ENCODE measurements at places on chromosomes 7 and 10.

DNA sequence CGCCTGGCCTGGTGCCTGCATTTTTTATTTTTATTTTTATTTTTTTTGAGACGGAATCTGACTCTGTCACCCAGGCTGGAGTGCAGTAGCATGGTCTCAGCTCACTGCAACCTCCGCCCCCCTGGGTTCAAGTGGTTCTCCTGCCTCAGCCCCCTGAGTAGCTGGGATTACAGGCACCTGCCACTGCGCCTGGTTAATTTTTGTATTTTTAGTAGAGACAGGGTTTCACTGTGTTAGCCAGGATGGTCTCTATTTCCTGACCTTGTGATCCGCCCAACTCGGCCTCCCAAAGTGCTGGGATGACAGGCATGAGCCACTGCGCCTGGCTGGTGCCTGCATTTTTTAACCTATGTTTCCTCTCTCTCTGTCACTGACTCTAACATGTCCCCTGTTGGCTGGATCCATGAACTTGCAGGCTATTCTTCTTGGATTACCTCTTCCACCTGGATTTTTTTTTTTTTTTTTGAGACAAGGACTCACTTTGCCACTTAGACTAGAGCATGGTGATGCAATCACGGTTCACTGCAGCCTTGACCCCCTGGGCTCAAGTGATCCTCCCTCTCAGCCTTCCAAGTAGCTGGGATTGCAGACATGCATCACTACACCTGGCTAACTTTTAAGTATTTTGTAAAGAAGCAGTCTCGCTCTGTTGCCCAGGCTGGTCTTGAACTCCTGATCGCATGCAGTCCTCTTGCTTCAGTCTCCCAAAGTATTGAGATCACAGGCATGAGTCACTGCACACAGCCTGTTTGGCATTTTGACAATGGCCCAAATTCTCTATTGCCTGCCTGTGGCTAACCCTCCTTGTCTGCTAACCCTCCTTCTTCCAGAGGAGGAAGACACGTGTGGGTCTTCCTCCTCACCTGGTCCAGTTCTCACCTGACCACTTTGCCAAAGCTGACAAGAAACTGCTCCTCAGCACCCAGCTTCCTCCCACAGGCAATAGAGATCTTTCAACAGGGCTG lies 23.0 kb upstream of the PRPF18 start:
- DNase-seq: no peak

DNA sequence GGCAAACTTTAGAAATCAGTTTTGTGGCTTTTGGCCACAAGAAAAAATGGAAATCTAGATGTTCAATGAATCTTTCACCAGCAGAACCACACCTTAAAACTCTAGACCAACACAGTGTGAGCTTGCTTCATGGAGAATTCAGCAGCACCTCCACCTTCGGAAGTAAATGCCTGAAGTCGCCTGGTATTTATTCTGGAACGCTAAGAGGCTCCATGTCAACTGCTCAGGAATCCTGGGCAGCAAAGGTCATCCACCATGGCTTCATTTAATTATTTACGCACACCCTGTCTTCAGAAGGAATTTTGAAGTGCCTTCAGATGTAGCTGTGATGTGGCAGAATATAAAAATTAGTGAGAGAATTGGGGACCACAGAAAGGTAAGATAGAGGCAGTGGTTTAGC lies 167.7 kb downstream of the GFRA1 start:
- no peak for DNase-seq

GRCh38 chr10:110641256-110641655 lies 2.9 kb upstream of the RBM20 start:
- DNase-seq: no peak

GRCh38 chr7:16293669-16294425 lies 127.5 kb downstream of the CRPPA start:
- no peak for DNase-seq

DNA sequence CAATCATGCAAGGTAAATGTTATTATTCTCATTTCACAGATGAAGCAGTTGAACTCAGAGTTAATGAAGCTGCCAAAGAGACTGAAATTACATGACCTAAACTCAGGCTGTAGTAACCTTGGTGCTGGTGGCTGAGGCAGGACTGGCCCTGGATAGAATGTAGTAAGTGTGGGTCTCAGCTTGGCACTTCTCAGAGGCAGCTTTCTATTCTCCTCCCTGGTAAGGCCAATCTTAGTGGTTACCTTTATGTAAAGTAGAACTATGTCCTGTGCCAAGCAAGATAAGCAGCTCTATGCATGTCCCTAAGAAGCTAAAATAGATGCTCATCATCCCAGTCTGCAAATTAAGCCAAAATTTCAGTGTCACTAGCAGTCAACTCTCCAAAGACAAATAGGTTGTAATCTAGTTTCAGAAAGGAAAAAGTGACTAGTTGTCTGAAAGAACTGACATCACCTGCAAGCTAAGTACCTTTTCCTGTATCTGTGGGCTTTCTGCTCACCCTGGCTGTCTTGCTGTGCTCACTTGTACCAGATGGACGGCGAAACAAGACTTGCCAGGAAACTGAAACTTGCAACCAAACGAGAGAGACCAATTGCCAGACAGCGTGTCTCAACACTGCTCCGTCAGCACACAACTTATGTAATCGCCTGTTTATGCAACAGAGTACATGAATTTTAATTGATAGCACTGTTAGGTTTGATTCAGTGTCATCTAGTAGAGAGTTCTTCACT lies 43.7 kb downstream of the CH25H start:
- DNase-seq: no peak

GRCh38 chr7:4079956-4080355 lies 602.1 kb upstream of the FOXK1 start:
- no peak for DNase-seq

GRCh38 chr7:601595-602340 lies 82.1 kb upstream of the PDGFA start:
- no peak for DNase-seq

DNA sequence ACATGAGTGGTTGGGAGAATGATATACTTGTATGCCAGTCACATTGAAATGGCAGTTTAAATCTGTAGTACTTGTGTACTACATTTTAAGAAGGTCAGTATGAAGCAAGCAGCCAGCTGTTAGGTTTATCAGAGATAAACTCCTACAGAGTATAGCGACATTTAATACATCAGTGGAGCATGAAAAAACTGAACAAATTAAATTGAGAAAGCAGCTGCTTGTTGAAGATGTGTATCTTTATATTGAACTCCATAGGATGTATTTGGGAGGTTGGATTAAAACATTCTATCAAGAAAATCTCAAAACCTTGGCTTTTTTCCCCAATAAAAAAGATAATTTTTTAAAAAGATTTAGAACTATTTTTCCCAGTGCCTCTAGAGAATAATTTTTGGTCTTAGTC lies 47.8 kb downstream of the PHF14 start:
- DNase-seq: no peak

GRCh38 chr10:116486770-116487448 lies 58.8 kb upstream of the PNLIP start:
- DNase-seq: no peak

DNA sequence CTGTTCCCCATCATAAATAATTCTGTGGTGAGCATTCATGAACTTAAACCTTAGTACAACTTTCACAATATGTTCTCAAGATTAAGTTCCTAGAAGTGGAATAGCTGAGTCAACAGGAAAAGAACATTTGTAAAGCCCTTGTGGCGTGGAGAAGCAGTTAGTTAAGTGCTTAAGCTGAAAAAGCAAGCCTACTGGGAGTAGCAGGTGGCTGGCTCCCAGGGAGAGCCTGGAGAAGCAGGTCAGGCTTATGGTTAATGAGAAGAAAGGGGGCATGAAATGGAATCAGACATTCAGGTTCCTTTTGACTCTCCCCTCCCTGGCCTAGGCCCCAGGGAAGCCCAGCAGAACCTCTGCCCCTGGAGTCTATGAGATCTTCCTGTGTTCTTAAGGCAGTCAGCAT lies 35.3 kb downstream of the VSTM4 start:
- DNase-seq: no peak

DNA sequence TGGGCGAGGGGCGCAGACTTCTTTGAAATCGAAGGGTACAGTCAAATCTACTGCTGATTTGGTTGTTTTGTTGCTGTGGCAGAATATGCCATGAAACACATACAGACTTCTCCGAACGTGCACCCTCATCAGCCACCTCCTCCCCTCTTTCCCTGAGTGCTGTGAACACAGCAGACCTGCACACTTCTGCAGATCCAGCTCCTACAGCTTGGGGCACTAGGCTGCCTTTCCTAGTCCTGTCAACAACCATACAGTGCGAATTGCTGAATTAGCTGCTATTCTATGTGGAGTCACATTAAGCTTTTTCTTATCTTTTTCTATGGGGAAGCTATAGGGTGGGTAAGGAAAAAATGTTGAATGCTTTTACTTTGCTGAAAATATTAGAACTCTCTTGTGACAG lies 57.5 kb downstream of the COL17A1 start:
- DNase-seq: no peak

GRCh38 chr10:5963071-5963470 lies 14.3 kb downstream of the IL15RA start:
- DNase-seq: no peak

- no peak for DNase-seq
These were observed 23.3 kb downstream of the CLIP2 start for GRCh38 chr7:74312418-74313028.

GRCh38 chr7:151425670-151426440 lies 14.1 kb downstream of the CRYGN start:
- no peak for DNase-seq

DNA sequence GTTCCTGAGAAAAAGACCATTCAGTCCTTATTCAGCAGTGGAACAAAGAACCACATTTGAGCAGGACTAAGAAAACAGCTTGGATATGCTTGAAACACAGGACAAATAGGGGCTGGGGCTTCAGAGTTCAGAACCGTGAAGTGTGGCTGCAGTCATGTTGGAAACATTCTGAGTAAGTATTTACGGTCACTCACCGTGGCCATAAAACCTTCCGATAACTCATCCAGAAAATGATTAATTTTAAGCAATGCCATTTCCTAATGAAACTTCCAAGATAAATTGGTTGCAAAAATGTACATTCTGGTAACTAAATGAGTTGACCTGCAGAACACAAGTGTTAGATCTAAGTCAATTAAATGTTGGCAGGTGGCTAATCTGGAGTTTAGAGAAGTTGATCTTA lies 279.2 kb downstream of the CXCL12 start:
- no peak for DNase-seq

DNA sequence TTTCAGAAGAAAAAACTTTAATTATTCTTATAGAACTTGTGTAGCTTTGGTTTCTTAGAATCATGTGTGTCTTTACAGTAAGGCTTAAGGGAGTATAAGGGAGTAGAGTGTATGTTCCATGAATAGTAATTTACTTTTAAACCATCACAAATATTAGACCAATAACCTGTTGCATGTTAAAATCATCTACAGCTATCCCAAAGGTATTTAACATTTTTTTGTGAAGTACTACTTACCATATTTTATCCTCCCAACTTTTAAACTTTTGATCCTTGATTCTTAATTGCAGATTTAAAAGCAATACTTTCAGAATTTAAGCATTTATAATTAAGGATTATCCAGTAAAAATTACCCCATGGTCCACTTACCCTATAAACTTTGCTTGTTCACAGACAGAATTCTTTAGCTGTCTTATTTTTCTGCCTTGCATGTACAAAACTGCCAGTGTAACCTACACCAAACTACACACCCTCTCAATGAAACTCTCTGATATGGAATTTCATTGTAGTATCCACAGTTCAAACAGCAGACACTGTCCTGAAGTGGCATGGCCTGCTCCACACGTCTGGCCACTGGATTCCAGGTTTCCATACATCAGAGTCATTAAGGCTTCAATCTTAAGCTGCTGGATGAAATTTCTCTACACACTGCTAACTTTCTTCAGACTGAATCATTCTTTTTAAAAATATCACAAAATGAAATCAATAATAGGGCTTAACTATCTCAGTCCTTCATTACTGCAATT lies 5.8 kb downstream of the GLI3 start:
- no peak for DNase-seq

- no peak for DNase-seq
These were observed 121.3 kb upstream of the BTBD16 start for GRCh38 chr10:122149561-122150505.

GRCh38 chr10:24873281-24873683 lies 79.1 kb downstream of the PRTFDC1 start:
- no peak for DNase-seq

GRCh38 chr7:83355143-83355542 lies 192.5 kb upstream of the PCLO start:
- DNase-seq: no peak

DNA sequence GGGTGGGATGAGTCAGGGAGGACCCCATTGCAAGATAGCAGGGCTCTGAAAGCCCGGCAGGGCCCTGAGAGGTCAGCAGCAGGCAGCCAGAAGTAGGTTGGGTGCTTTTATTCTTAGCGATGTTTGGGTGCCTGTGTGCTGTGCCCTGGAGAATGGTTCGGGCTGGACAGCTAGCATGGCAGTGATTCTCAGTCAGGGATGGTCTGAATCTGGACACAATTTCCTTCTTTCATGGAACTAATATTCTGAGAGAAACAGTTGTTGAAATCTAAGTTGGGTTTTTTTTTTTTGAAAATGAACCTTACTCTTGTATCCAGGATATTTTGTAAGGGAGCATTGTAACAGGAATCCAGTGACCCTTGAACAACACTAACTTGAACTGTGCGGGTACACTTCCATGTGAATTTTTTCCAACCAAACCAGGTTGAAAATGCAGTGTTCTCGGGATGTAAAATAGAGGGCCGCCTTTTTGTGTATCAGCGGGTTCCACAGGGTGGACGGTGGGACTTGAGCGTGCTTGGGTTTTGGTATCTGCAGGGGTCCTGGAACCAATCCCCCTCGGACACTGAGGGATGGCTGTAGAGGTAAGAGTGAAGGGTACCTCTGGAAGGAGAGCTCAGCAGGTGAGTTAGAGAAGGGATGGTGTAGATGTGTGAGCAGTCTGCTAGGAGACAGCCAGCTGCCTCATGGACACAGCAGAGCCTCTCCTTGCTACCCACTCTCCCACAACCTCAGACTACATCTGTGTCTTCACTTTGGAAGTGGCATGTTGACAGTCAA lies 12.5 kb downstream of the CCNY start:
- no peak for DNase-seq

GRCh38 chr7:110973196-110973990 lies 117.5 kb upstream of the LRRN3 start:
- DNase-seq: no peak

GRCh38 chr10:124892905-124893304 lies 49.0 kb upstream of the ZRANB1 start:
- no peak for DNase-seq

- DNase-seq: no peak
These were observed 22.6 kb upstream of the AKR1C3 start for GRCh38 chr10:5071411-5072198.

DNA sequence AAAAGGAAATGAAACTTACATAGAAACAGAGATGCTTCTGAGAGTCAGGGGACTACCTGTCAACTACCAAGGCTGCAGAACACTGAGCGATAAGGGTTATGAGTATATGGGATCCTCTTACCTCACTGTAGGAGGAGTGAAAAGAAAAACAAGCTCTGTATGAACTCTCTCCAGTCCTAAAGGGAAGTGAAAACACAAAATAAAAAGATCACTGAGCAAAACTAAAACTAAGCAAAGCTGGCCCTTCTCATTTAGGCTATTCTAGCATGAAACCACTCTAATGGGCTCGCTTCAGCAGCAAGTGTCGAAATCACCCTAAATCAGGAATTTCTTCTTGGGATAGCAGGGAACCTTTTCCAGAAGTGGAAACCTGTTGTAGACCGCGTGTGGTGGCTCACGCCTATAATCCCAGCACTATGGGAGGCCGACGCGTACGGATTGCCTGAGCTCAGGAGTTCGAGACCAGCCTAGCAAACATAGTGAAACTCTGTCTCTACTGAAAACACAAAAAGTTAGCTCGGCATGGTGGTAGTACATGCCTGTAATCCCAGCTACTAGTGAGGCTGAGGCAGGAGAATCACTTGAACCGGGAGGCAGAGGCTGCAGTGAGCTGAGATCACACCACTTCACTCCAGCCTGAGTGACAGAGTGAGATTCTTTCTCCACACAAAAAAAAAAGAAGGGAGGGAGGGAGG lies 27.0 kb downstream of the DCLRE1C start:
- no peak for DNase-seq
